GF-D8 (cell line): ENCODE measurements at places on chromosomes 1 and 21.

- DNase-seq, result no peak
Measured at GRCh38 chr21:29647353-29647781, 292.4 kb downstream of the GRIK1 start.

- no peak for DNase-seq
Measured at GRCh38 chr1:176183618-176184017, 23.5 kb downstream of the COP1 start.

- no peak for DNase-seq
Measured at GRCh38 chr1:56069824-56070223, 509.5 kb downstream of the PLPP3 start.

DNA sequence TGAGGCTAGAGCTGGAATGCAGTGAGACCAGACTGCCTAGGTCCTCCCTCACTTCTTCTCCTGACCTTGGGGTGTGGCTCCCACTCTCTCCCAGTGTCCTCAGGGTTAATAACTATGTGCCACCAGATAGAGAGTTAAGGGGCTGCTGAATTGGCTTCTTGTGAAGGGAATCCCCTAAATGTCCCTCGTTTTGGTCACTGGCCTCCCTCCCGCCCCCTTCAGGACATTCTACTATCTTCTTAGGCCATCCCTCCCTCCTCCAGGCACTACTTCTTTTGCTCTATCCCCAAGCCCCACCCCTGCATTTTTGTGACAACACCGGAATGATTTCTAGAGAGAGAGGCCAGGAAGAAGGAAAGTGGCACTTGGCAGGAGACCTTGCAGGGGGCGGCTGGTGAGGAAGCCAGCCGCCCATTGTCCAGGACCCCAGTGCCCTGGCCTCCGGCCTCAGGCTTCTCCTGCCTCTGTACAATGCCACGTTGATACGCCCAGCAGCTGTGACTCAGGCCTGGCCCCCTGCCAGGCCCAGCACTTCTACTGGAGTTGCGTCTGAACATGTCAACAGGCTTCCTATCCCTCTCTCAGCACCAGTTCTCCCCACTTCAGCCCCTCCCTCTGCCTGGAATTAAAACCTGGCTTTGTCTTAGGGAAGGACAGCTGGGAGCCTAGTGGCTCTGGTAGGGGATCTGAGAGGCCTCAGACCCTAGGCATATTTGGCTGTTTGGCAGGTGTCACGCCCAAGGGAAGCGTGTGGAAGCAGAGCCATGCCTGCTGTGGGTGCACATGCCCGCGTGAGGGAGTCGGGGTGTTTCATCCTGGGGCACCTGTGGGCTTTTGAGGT is 9.1 kb downstream of the LMNA start:
- peak; percentile 7 for DNase-seq

DNA sequence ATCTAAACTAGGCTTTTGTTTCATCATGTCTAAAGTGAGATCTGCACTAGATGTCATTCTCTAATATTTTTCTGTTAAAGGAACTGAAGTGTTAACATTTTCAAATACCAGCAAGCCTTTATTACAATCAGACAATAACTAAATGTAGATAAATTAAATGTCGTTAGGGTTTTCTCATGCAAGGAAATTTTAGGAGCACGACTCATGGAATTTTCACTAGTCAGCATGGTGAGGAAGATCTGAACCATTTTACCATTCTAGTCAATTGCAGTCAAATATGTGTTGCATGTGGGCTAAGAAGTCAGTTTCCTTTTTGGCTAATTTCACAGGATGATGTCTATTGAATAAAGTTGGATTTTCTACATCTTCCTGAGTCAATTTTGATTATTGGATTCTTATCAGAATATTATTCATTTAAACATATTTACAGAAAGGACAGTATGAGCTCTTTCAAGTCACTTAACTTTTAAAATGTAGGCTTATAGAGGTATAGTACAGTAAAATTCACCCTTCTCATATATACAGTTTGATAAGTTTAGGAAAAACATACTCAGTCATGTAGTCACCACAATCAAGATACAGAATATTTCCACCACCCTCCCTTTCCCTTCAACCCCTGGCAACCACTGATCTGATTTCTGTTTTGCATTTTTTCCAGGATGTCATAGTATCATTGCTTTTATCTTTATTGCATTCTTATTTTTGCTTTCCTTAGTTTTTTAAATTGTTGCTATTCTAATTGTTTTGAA is 9.2 kb downstream of the GCSAML start:
- DNase-seq, result no peak

DNA sequence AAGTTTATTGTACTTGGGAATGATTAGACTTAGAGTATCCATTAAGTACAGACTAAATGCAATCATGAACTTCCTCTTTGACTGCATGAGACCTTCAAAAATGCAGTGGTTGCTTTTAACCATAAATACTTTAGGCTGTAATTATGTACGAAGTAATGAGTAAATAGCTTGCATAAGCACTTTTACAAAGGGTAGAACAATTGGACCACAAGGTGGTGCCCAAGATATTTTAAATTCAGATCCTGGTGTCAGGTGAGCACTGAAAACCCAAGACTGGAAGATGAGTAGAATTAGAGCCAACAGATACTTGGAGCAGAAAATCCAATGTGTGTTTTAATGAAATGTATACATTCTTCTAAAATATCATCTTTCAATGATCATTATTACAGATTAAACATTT is 43.4 kb upstream of the RHOU start:
- no peak for DNase-seq

DNA sequence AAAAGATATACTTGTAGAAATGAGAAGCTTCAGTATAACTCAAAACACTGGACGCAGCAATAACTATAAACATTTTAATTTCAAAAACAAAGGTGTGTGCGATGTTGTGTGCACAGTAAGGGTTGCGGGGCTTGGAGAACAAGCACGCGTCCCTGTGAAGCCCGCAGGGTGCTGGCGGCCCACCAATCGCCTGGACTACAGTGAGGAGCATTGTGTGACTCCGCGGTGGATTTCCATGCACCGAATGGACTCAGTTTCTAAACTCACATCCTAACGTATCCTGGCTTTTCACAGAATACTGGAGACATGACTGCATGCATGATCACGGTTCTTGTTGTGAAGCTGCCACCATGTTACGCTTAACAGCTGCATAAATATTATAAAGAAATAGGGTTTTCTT is 33.0 kb downstream of the NTPCR start:
- DNase-seq, result no peak

- no peak for DNase-seq
Measured at GRCh38 chr1:37152491-37152890, 118.2 kb upstream of the GRIK3 start.

GRCh38 chr1:29121516-29121935 is 2.2 kb downstream of the TMEM200B start:
- no peak for DNase-seq

- no peak for DNase-seq
Measured at GRCh38 chr1:84971957-84972356, 25.0 kb downstream of the MCOLN2 start.
